Glomerular endothelial cell (primary cell): ENCODE measurements at places on chromosomes 3 and 15.
A peak's percentile ranks its signal among the peaks of the same experiment; 100 is the strongest.

GRCh38 chr3:124149771-124150170 lies 157.8 kb upstream of the ROPN1 start:
- no peak for DNase-seq

GRCh38 chr3:73624821-73625665 lies at the start of gene PDZRN3:
PDZRN3 (minus strand) TSS chr3:73624941.
- no peak for DNase-seq

DNA sequence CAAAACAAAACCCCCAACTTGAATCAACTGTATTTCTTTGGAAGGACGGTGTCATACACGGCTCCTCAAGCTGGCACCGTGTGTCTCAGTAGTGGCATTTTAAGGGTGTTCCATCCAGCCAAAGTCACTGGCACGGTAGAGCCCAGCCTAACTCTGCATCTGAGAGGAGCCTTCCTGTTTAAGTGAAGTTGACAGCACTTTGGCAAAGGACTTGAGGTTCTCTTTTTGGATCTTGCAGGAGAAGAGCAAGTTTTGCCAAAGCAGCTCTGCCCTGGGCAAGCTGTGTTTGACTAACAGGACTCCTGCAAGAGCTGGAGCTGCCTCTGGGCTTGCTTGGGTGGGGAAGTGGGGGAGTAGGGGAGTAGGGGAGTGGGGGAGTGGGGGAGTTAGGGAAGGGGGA lies 109.6 kb upstream of the FEZF2 start:
- no peak for DNase-seq

- no peak for DNase-seq
Measured at GRCh38 chr3:56960234-56960917, 100.1 kb upstream of the SPATA12 start.

- DNase-seq, result no peak
Measured at GRCh38 chr3:72381584-72381983, 466.7 kb downstream of the SHQ1 start.

GRCh38 chr3:13266651-13267362 lies 153.3 kb downstream of the NUP210 start:
- no peak for DNase-seq

DNA sequence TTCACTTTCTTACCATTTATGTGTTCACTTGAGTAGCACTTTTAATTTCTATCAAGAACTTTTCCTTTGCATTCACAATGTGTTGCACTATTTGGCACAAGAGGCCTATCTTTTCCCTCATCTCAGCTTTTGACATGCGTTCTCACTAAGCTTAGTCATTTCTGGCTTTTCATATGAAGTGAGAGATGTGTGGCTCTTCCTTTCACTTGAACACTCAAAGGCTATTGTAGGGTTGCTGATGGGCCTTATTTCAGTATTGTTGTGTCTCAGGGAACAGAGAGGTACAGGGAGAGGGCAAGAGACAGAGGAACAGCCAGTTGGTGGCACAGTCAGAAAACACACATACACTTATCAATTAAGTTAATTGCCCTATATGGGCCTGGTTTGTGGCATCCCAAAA lies 127.4 kb upstream of the MLF1 start:
- no peak for DNase-seq

DNA sequence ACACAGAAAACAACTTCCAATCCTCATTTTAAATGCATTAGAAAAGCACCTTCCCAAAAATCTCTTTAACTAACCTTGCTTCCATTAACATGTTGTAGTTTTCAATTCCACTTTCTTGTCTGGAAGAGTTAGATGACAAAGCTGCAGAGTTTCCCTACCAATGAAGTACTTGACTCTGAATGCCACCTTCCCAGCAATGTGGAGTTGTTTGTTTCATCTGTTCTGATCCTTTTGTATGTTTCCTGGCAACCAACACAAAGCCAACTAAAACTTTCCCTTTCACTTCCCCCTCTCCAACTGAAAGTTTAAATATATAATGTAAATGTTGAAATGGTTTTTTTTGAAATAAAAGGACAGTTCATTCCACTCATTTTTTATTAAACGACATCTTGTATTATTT lies at the start of gene WDR49:
TSS of gene WDR49 (minus strand) at position 183 of the 400 bp plus-strand sequence. CDS start 517 bp downstream, outside the sequence.
- no peak for DNase-seq

DNA sequence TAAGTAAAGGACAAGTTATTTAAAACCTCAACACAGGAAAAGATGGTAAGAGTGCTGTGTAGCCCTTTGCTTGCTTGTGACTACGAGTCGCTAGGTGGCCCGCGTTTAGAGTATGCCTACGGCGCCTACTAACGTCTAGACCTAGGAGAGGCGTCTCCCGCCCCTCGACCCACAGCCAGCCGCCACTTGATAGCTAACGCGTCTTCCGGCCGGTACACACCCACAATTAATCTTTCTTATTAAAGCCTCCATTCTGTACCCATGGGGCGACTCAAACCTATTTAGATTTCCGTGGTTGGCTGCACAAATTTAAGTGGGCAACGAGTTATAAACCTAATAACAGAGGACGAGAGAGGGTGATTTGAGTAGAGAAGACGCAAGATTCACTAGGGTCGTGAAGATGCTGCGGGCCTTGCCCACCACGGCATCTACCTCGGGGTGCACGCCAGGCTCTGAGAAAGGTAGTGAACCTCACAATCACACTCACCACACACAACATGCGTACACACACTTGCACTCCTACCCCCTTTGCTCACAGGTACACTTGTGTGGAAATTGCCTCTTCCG lies 12.0 kb downstream of the SOX2 start:
- DNase-seq, result no peak

DNA sequence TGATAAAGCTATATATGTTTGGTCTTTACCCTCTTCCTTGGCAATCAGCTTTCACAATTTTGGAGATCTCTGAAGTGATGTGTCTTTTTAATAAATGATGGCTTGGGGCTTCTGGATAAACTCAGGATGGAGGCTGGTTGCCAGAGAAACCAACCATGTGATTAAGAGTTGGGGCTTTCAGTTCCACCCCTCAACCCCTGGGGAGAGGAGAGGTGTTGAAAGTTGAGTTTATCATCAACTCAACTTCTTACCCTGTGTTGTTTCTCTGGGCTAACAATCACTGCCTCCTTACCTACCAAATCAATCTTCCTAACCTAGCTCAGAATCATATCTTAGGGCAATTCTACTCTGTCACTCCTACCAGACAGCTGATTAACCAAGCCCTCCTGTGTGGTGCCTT lies 735.8 kb downstream of the ZPLD1 start:
- DNase-seq, result no peak

- no peak for DNase-seq
Measured at GRCh38 chr3:25944329-25944728, 154.4 kb downstream of the OXSM start.

DNA sequence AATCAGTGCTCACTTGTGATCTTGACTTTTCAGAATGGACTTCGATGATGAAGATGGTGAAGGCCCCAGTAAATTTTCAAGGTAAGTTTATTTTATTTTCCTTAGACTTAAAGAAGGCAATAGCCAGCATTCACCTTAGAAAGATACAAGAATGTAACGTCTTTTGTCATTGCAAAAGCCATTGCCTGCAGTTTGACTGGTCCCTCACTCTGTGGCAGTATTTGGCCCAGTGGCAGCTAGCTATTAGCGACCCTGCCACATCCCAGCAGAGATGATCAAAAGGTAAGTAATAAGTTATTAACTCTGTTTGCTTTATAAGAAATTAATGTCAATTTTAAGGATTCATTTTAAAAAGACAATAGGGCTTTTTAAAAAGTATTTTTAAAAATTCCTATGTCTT lies 53.7 kb downstream of the ARNT2 start:
- no peak for DNase-seq

- no peak for DNase-seq
Measured at GRCh38 chr3:170992854-170993253, 33.7 kb downstream of the SLC2A2 start.

DNA sequence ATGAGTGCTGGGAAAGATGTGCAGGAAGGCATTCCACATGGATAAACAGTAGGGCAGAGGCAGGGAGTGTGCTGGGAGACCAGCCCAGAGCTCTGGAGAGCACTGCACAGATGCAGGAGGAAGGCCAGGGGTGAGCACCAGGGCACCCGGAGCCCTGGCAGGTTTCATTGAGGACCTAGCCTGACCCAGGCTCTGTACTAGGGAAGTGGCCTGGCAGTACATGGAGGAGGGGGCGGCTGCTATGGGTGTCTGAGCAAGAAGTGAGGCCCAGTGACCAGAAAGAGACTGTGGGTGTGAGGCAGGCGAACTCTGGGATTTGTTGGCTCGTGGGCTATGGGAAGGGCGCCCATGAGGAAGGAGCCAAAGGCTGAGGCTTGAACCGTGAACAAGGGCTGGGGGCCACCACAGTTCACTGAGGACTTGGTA lies 139.1 kb downstream of the DNAJB8 start:
- DNase-seq, result no peak

GRCh38 chr3:122773944-122774509 lies 19.6 kb downstream of the HSPBAP1 start:
- DNase-seq, result no peak

GRCh38 chr3:120416868-120417267 lies 33.9 kb downstream of the FSTL1 start:
- no peak for DNase-seq

- no peak for DNase-seq
Measured at GRCh38 chr3:183375787-183376186, 52.6 kb downstream of the MCF2L2 start.

- DNase-seq, result no peak
Measured at GRCh38 chr15:73632670-73633058, 525 bp downstream of the NPTN start.

GRCh38 chr15:34101366-34102174 lies at the start of the genes EMC7 and PGBD4:
EMC7 (minus strand) TSS chr15:34101862; CDS start chr15:34101839, 23 bp downstream.
PGBD4 (plus strand) TSS chr15:34102083; CDS start chr15:34102532, 449 bp downstream.
- DNase-seq, result peak; percentile 99

DNA sequence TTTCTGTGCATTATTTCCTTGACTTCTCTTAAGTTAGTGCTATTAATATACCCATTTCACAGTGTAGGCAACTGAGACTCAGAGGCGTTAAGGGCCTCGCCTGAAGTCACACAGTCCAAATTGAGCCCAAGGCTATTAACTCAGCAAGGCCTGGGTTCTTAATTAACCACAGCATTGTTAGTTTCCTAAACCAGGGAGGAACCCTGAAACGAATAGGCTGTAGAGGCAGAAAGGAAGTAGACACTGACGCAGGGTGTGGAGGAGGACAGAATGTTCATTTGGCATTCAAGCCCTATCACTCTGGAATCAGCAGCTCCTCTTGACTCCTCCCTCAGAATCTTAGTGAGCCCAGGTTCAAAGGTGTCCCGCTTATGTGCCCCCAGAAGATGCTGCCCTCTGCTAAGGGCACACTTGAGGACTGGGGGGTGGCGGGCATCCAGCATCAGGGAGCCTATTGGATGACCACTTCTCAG lies 13.9 kb downstream of the ARHGEF3 start:
- no peak for DNase-seq

DNA sequence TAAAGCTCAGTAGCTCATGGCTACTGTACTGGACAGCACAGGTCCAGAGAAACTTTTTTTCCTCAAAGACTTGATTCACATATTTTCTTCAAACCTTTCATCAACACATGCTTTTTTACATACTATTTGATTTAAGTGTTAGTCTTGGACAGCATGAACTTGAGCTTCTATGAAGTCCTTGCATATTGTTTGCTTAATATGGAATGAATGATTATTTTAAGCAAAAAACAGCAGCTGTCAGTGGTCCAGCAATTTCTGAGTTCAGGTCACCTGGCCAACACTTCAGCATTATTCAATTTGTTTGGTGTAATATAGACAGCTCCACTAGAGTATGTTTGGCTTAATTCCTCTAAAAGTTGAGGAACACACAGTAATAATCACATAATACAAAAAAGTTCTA lies 141.4 kb downstream of the PEX5L start:
- no peak for DNase-seq

DNA sequence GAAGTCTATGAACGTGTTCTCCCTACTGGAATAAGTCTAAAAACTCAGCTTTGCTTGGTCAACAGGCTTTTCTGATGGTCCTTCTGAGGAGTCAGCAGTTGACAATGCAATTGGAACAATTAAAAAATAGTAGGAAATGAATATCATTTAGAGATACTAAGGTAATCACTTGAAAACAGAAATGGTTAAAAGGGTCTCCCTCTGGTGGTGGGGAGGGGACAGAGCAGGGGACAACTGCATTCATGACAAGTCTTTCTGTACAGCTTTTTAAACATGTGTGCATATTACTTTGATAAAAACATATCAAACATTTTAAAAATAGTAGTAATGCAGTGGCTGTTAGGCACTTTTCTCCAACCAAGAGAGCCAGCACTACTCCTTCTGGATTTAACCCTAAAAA lies 119.9 kb upstream of the FHIT start:
- no peak for DNase-seq

DNA sequence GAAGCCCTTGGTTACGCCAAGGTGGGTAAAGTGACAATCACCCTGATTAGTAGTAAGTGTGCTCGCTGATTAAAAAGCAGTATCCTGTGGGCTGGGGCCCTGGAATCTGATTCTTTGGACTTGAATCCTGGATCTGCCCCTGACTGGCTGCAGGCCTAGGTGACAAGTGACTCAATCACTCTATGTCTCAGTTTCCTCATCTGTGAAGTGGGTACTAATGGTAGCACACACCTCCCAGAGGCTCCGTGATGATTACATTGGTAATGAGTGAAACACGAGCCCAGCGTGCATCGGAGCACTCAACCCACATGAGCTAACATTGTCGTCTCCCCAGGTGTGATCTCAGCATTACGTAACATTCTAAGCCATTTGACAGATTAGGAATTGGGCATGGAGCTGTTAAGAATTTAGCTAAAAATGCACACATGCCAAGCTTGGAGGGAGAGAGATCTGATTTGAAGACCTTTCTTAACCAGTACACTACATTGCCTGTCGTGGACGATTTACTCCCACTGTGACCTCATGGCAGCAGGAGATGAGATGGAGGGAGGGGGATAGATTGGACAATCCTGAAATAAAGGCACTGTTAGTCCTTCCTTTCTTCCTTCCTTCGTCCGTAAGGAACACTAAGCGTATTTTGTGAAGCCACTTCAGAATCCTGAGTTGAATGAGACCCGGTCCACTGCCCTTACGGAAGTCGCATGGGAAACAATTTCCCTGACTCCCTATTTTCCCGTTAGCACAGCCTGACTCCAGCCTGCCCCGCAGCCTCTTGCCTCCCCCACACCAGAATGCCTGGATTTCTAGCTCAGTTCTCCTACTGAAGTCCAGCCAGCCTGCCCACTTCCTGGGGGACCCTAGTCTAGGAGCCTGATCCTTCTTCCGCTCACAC lies 32.1 kb downstream of the MGLL start:
- DNase-seq, result no peak

DNA sequence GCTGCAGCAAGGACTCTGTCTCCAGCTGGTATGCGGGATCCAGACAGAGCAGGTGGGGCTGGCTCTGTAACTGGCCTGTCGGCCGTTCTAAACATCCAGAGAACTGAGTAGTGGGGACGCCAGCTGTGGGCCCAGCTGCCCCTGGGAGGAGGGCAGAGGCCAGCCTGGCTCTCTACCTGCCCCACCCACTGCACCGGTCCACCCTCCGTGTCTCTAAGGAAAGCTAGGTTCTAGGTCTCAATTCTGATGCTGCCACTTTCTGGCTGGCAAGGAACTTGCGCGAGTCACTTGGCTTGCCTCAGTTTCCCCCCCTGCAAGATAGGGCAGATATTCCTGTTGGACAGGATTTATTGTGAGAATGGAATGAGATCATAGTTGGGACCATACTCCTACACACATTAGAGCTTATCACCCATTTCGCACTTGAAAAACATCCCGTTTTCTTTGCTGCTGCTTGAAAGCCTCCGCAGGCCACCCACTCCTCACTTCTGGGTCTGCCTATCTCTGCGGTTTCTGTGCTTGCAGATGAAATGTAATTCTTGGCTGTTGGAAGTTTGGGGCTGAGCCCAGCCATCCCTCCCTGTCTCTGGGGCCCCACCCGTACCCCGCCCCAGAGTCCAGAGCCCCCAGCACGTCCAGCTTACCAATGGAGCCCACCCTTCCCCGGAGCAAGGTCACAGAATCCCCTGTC lies 65.8 kb downstream of the IQSEC1 start:
- no peak for DNase-seq

- no peak for DNase-seq
Measured at GRCh38 chr15:59994888-59995557, 9.1 kb upstream of the FOXB1 start.

- peak; percentile 88 for DNase-seq
Measured at GRCh38 chr3:149554826-149555225, 80.3 kb downstream of the TM4SF4 start.
